ENCODE measurements at places on chromosomes 7 and 10.
A peak's percentile ranks its signal among the peaks of the same experiment; 100 is the strongest.

DNA sequence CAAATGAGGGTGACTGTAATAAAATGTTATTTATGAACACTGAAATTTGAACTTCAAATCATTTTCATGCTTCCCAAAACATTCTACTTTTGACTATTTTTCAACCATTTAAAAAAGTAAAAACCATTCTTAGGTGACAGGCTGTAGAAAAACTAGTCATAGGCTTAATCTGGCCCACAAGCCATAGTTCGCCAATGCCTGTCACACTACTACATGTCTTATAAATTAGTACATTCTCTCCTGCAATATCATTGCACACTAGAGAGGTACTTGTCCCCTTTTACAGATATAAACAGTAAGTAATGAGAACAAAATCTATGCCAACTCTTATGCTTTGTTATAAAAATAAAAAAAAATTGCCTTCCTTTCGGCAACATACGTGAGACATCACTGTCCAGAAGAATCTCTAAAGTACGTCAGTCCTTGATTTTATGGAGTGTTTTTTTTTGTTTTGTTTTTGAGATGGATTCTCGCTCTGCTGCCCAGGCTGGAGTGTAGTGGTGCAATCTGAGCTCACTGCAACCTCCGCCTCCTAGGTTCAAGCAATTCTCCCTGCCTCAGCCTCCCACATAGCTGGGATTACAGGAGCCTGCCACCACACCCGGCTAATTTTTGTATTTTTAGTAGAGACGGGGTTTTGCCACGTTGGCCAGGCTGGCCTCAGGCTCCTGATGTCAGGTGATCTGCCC lies 23.2 kb downstream of the UPF2 start:
- DNase-seq = no peak

- DNase-seq = no peak
These were observed 183.7 kb upstream of the ANK3 start for GRCh38 chr10:60573336-60573735.

GRCh38 chr7:72334066-72334465 lies 78.1 kb downstream of the CALN1 start:
- DNase-seq = no peak

- peak; percentile 48 for DNase-seq
These were observed 75.1 kb downstream of the ANKRD61 start for GRCh38 chr7:6106140-6106904.

DNA sequence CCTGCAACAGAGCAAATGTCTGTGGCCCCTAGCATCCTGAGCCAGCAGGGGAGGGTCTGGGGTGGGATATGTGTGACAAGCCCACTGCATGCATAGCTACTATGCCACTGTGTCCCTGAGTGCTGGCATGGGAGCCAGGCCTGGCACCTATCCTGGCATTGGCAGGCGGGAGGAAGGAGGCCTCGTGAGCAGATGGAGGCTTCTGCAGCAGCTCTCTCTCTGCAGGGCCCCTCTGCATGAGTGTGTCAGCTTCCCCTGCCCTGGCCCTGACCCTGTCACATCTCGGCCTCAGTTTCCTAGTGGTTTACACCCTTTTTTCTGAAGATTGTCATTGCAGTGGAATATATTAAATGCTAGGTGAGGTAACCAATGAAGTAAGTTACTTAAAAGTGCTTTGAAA lies 13.1 kb upstream of the IMPDH1 start:
- no peak for DNase-seq

DNA sequence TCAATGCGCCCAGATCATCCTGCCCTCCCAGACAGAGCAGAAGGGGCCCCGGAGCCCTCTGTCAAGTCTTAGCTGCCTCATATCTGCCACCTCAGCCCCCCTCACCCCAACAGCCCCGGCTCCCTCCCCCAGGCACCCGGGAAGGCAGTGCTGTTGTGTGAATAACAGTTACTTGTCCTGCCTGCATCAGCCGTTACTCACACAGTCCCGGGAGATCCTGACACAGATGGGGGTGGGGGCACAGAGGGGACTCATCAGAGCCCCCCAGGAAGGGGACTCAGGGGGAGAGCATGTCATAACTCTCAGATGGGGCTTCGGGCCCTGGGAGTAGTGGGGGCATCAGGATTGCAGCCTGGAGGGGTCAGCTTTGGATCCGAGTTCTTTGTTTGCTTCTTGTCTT lies 12.4 kb upstream of the SERPINE1 start:
- no peak for DNase-seq

DNA sequence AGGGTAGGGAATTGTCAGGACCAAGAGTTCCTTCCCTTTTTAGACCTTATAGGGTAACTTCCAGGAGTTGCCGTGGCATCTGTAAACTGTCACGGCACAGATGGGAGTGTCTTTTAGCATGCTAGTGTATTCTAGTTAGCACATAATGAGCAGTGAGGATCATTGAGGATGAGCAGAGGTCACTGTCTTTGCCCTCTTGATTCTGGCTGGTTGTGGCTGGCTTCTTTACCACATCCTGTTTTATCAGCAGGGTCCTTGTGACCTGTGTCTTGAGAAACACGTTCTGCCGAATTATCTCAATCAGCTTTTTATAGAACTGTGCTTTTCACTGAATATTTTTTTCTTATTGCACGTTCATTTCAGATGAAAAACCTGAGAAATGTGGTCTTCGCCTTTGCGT lies 41.5 kb downstream of the MINPP1 start:
- DNase-seq = no peak

GRCh38 chr10:131982185-131982756 lies 548 bp upstream of the BNIP3 start:
- no peak for DNase-seq

DNA sequence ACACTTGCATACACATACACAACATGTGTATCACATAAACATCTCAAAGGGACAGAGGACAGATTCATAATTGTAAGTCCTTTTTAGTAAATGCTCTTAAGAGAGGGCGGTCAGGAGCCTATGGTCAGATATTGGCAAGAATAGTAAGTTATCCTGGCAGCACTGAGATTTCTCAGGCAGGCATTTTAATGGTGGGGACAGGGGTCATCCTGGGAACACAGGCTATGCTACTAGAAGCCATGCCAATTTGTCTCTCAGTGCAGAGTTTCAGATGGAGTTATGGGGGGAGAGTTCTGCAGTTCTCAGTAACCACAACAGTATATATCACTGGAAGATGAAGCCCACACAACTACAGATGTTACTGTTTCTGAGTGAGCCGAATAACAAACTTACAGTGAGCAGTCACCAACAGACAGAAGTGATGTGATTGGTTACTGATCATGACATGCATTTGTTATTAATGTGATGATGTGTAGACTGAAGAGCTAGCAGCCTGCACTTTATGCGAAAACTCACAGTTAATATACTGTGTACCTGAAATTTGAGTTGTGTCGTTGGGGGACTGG lies 16.4 kb downstream of the ZNF487 start:
- DNase-seq = no peak

DNA sequence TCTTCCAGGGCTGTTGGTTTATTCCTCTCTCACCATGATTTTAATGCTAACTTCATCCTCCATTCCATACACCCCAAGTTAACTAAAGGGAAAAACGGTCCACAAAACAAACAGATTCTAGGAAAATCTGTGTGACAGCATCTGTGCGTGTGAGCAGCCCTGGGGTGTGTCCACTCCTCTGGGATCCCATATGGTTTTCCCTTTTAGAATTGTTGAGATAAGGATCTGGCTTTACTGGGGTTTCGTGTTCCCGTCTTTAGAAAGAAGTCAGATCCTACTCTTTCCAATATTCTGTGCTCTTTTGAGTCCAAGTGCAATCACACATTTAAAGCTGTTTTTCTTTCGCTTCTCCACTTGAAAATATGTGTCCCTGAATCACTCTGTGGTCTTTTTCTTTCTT lies 257.1 kb downstream of the KLF6 start:
- DNase-seq = peak; percentile 64

DNA sequence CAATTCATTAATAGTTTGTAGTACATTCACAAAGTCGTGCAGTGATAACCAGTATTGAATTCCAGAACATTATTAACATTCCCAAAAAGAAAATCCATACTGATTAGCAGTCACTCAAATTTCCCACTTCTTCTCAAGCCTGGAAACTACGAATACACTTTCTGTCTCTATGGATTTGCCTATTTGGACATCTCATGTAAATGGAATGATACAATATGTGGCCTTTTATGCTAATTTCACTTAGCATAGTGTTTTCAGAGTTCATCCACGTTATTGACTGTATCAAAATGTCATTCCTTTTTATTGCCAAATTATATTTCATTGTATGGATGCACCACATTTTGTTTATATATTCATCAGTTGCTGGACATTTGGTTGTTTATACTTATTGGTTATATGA lies 78.8 kb downstream of the STK31 start:
- DNase-seq = no peak

GRCh38 chr10:58107506-58107905 lies 160.2 kb downstream of the IPMK start:
- peak; percentile 79 for DNase-seq

DNA sequence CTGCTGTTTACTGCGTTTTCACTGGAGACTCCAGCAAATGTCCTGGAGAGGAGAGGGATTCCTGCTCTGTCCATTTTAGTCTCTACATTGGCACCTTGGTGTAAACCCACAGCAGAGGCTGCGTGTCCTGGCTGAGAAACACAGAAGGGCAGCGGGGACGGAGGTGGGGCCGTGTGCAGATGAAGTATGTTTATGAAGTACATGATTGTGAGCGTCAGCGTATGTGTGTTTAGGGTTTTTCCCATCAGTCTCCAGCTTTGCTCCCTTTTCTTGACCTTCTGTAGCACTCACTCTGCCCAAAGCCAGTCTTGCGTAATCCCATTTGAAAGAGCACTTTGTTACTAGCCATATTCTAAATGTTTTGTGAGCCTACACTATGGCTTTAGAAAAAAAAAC lies 750.7 kb upstream of the SORCS1 start:
- DNase-seq = peak; percentile 8

GRCh38 chr10:132508581-132509443 lies 28.8 kb upstream of the INPP5A start:
- DNase-seq = peak; percentile 45

GRCh38 chr7:136958016-136958415 lies 89.6 kb downstream of the CHRM2 start:
- no peak for DNase-seq

GRCh38 chr10:122510326-122510725 lies 49.0 kb downstream of the HTRA1 start:
- no peak for DNase-seq

- DNase-seq = no peak
These were observed 182.8 kb downstream of the CREB5 start for GRCh38 chr7:28595076-28595475.

- DNase-seq = no peak
These were observed 64.9 kb downstream of the STEAP1B start for GRCh38 chr7:22435105-22435504.

DNA sequence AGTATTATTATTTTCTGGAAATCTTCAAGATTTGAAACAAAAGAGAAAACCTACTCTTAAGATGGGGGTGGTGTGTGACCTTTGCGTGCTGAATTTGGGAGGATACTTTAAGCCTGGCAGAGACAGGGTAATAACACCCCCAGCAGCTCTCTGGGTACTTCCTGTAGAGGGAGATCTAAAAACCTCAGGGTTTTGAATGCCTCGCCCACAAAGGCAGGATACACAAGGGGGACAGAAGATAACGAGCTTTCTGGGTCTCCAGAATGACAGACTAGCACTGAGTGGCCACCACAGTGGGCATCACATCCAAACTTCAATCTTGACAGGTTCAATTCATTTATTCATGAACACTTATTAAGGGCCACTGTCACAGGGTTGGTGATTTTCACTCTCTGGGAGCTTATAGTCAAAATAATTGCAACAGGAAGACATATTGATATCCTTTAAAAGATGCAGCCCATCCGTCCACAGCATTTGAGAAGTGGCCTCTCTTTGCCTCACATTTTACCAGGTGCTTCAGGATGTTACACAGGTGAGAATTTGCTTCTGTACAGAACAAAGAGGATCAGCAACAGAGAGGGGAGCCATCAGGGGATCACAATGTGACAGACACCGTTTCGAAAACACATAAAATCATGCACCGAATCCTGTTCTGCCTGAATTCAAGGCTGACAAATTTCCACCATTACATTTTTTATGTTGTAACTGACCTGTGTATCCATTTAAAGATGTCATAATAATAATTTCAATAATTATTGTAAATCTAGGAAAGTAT lies 14.3 kb downstream of the CPA1 start:
- no peak for DNase-seq

DNA sequence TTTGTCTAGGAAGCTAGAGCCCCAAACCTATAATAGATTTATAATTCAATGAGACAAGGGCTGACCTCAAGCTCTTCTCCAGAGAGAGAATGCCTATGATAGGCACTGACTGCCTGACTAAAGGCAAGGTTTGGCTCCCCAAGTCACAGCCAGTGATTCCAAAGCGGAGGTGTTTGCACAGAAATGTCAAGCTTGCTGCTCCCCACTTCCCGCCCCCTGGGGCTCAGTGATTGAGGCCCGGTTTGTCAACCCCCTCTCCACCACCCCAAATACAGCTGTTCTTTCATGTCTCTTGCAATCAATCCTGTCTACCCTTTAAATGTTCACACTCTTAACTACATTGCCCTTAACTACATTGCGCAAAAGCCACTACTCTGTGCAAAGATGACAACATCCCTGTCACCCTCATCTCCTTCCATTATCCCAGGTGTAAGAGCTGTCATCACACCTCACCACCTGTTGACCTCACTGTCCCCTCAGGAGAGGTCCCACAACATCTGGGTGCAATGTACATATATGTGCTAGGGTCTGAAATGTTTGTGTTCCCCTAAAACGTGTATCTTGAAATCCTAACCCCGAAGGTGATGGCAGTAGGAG lies 58.0 kb downstream of the NUDCD3 start:
- no peak for DNase-seq

DNA sequence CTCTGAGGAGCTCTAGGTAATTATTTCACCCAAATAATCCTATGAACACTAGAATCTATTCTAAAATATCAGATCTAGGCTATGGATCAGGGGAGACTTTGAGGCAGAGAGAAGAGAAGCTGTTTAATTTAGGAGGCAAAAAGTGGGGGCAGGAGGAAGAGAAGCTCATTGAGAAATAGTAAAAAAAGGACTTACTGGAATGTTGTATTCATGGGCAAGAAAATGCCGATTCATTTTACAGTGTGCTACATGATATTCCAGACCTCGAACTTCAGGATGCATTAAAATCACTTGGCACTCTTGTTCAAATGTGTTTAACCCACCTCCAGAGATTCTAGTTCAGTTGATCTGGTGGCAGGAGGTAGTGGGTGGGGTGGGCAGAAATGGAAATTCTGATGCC lies 109.5 kb upstream of the ITGB1 start:
- DNase-seq = peak; percentile 70

- no peak for DNase-seq
These were observed 4.7 kb upstream of the ANKRD2 start for GRCh38 chr10:97567891-97568290.

GRCh38 chr7:77651575-77652162 lies 44.6 kb upstream of the RSBN1L start:
- peak; percentile 34 for DNase-seq

- peak; percentile 64 for DNase-seq
These were observed 5.4 kb upstream of the SPACDR start for GRCh38 chr7:100469227-100470044.

- DNase-seq = no peak
These were observed 7.2 kb downstream of the DDX21 start for GRCh38 chr10:68963151-68963550.

DNA sequence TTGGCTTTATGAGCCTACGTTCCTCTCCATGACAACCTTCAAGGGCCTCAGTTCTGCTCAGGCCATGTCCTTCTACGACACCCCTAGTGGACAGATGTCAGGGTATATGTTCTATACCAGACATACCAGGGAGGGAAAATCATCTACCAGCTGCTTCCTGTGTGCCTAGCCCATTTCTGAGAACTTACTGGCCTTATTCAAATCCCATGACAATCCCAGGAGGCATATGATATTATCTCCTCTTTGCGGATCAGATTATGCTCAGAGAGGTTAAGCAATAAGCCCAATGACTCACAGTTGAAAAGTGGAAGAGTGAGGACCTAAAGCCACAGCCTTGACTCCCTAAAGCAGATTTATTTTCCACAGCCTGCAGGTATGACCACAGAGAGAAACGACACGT lies 139.3 kb downstream of the GLI3 start:
- DNase-seq = peak; percentile 88

Measured in AG10803 (cell line).